ENCODE measurements at places on chromosomes 11 and 22. TPM values are rescaled to one million over a fixed set of nuclear protein-coding genes. Genes with fewer than 3 reads are reported as not detected.

DDX6 gene
- total RNA-seq: 22.3 TPM

DEFB131B gene
- total RNA-seq: not detected

SCN4B gene
- total RNA-seq: not detected

SVIP gene
- total RNA-seq: 12.1 TPM

OR10D3 gene
- total RNA-seq: not detected

ELF5 gene
- total RNA-seq: not detected

All from A549 treated with Mapracorat at 1 μM for 4 hours (cell line).